ENCODE measurements at places on chromosomes 7 and 10.

GRCh38 chr7:2042650-2043049 lies 190.1 kb downstream of the MAD1L1 start:
- DNase-seq: no peak

DNA sequence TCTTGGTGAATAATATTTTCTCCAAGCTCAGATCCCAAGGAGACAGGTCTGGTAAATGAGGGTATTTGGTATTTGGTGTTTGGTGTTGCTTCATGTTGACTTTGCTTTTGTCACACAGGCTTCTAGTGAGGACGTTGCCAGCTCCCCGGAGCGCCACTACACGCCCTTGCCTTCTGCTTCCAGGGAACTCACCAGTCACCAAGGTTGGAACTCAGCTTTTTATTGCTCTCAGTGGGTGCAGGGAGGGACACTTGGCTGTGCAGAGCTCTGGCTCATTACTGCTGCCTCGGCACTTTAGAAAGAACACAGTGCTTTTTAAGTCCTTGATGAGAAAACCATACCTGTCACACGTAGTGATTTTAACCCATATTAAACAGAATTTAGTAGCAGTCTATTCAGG lies 892.9 kb downstream of the LRMDA start:
- DNase-seq: no peak

DNA sequence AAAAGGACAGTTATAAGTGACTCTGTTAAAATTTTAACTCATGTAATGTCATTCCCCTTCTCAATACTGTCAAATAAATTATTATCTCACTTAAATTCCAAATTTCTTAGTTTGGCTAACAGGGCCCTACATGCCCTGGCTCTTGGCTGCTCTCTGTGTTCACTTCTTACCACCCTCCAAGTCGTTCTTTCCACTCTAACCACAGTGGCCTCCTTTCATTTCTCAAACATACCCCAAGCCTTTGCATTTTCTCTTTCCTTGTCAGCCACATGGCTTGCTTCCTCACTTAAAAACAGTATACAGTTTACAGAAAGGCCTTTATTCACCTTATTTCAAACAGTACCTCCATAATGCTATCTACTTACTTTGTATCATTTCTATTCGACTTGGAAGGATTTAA lies 737.1 kb upstream of the ZWINT start:
- DNase-seq: no peak

DNA sequence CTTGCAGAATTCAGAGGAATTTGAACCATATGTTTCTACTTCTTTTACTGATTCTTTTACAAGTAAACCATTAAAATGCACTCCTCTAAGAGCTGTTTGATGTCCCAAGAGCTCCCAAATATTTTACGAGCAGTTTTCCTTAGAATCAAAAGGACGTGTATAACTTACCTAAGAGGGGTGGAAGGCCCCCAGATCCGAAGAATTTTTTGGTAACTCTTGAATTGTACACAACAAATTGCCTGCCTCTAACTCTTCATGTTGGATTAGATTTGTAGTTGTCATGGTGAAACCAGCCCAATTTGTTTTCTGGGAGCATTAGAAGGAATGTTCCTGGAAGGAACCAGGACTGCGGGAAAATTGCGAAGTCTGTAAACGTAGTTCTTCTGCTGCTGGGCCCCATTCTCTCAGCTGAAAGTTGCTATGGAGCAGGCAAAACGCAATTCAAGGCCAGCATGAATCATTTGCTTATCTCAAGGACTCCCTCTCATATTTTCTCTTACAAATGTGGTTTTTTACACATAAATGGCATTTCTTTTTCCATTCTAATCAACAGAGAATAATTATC lies 124.8 kb upstream of the TMEM72 start:
- no peak for DNase-seq

GRCh38 chr10:3217301-3217700 lies 44.7 kb upstream of the PITRM1 start:
- DNase-seq: no peak

GRCh38 chr7:119900996-119901672 lies 371.8 kb upstream of the KCND2 start:
- DNase-seq: no peak

DNA sequence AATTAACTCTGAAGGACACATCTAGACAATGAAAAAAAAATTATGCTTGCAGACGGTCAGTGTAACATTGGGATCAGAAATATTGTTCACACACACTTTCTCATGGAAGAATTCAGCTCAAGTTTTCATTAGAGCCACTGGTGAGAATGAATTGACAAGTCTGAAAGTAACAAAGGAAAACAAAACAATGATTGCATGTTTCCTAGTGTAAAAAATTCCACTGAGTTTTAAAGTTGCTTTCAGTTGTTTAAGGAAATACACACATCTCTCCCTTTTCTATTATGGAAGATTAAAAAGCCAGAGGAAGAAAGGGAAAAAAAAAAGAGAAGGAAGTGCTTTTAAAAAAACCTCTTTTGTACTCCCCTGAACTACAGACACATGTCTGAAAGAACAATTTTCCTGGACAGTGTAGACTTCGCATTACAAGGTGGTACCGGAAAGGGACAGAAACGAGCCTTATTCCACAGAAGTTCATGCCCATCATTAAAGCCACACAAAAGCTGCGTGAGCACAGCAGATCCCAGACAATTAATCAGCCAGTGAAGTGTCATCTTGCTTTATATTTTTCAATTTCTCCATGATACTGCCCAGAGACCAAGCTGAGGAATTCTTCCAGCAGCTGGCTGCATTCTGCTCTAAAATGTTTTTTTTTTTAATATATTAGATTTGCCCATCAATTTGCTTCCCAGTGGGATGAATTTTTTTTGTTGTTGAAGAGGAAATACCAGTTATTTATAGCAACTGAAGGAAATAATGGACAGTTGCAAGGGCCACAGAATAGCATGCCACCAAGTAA lies 294.8 kb downstream of the DOCK4 start:
- no peak for DNase-seq

GRCh38 chr7:116779931-116780330 lies 82.5 kb upstream of the CAPZA2 start:
- DNase-seq: no peak

- no peak for DNase-seq
Observed at GRCh38 chr7:32680259-32681173, 185.2 kb downstream of the AVL9 start.

DNA sequence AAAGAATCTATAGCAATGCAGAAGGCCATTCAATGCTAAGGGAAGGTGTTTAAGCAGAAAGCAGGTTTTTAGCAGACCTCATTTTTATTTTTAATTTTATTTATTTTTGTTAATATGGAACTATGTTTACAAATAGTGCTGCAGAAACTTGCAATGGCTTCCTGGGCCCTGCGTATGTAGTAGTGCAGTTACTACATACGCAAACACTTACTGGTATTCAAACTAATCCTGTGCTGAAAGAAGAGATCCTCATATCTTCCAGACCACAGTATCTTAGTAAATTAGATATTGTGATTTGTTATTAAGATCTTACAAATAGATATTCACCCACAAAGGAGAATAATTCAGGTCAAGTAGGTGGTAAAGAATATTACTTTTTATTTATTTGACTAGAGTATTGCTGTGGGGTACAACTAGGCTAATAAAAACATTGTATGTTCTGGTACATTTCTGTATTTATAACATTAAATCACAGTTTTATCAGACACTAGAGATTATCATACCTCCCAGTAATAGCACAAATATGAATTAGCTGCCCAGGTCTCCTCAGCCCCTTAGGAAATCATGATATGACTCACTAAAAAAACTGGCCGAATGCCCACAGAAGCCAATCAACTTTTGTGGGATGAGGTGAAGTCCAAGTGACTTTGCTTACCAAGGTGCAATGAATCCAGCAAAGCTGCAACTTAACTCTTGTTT lies 57.6 kb downstream of the RNLS start:
- no peak for DNase-seq

GRCh38 chr7:67659091-67659490 lies 662.5 kb downstream of the TYW1 start:
- DNase-seq: no peak

DNA sequence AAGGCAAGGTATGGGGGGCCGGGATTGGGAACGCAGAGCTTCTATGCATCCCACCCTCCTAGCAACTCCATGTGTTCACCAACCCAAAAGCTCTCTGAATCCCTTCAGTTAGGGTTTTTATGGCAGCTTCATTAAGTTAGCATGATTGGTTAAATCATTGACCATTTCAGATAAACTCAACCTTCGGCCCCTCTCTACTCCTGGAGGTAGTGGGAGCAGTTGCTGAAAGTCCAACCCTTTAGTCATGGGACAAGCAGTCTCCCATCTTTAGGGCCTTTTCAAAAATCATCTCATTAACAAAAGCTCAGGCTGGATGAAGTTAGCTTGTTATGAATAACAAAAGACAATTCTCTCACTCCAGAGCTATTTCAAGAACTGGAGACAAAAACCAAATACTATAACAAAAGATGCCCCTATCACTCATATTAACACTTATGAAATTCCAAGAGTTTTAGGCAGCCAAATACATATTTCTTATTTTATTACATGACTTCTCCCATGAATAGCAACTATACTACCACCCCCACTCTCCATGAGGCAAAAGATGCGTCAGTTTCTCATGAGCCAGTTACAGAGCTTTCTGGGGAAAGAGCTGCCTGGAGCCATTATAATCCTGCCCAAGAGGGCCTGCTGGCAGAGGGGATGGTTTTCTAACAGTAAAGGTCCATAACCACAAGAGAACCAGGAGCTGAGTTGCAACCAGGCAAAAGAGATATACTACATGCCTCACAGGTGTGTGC lies 44.6 kb downstream of the SLC16A12 start:
- no peak for DNase-seq

DNA sequence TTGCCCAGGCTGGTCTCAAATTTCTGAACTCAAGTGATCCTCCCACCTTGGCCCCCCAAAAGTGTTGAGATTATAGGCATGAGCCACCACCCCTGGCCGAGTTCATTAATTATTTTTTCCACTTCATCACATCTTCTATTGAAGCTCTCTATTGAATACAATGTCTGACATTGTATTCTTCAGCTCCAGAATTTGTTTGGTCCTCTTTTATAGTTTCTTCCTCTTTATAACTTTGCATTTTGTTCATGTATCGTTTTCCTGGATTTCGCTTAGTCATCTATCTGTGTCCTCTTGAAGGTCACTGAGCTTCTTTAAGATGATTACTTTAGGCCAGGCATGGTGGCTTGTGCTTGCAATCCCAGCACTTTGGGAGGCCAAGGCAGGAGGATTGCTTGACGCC lies 30.2 kb downstream of the NOM1 start:
- no peak for DNase-seq

DNA sequence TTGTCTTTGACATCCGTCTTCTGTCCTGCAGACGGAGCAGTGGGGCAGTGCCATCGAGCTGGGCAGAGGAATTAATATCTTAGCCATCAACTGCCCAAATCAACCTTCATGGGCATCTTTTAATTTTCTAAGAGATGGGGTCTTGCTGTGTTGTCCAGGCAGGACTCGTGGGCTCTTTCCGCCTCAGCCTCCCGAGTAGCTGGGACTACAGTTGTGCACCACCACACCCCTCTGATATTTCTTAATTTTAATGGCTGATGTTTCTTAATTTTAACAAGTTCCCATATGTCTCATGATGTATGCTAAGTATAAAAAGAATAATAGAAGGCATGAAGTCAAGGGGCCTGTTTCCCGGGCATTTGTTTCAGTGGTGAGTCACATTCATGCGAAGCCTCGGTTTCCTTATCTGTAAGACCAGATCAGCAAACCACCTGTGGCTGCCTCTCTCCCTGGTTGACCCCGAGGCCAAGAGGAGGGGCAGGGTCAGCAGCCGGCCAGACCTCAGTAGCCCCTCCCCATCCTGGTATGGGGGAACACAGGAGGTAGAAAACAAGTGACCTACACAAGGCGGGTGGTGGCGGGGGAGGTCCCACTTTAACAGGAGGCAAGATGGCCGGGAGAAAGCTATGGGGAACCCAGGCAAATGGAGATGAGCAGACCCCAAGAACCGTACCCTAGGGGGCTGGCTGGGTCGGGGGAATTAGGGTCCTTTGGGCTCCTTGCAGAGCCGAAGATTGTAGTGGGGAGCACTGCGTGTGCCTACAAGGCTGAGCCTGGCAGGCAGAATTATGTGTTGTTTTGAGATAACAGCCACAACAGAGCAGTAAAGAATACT lies 85.5 kb downstream of the CUX1 start:
- no peak for DNase-seq

All from activated CD8-positive, alpha-beta memory T cell treated with anti-CD3 and anti-CD28 coated beads for 1 hour (primary cell).